Activated naive CD4-positive, alpha-beta T cell (primary cell): ENCODE measurements at places on chromosomes 5 and 9.

DNA sequence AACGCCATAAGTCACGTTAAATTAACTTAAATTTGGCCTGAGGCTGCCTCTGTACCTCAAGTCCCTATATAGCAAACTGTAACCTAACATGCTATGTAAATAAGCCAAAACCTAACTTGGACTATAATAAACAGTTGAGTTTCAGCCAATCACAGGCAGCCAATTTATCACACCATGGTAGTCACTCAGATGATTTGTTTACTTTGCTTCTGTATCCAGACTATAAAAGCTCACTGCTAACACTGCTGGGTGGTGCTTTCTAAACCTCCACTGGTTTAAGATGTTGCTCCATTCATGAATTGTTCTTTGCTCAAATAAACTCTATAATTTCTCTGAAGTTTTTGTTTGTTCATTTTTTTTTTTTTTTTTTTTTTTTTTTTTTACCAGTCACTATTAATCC, 62.8 kb downstream of the TRPM3 start:
- DNase-seq, result no peak

GRCh38 chr5:14310901-14311300, 167.8 kb downstream of the TRIO start:
- no peak for DNase-seq

- DNase-seq, result no peak
Measured at GRCh38 chr9:38065369-38066075, 3.5 kb downstream of the SHB start.

GRCh38 chr5:179436321-179437122, 91.3 kb upstream of the ADAMTS2 start:
- DNase-seq, result no peak

DNA sequence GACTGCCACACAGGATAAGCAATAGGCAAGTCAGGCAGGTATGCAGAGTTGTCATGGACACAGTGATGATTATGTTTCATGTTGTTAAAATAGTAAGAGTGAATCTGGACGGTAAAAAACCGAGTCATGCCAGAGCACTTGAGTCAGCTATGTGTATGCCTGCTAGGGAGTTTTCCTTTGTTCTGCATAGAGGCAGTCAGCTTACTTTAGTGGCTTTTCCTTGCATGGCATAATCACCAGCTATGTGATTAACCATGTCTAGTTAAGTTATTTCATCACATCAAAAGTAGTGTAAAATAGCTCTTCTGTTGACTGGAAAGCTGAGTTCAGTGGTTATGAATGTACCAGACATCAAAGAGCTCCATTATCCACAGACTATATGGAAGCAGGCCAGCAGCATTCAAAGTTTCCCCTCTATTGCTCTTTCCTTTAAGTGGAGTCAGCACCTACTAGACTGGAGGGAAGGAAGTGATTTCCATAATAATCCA, 989.8 kb downstream of the TLE1 start:
- DNase-seq, result no peak
